ENCODE measurements at places on chromosomes 7 and 10.

- DNase-seq, result no peak
These were observed 267.7 kb downstream of the MALRD1 start for GRCh38 chr10:19316204-19316870.

GRCh38 chr10:47257396-47258120 lies 42.4 kb upstream of the GDF10 start:
- DNase-seq, result no peak

DNA sequence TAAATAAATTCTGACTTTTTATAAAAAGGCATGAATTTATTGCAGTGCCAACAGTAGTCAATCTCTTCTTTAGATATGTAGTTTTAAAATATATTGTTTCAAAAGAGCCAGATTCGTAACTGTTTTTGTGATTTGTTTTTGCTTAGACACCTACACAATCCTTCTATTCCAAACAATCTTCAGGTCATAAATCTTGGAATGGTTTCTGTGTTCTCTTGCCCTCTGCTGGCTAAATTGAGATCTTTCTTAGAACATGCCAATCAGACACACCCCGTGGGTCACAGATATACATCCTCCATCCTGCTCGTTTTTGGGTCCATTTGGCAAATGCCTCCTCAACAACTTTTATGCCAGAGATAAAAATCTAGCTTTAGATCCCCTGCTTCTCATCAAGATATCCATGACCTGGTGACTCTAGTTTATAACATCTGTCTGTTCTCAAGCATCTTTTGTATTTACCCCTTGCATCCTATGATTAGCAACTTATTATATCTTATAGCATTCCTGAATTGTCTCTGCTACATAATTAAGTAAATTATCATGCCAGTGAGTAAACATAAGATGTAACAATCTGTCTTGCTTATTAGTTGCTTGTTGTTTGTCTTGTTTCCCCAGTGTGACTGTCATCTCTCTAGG lies 35.3 kb upstream of the IFRD1 start:
- DNase-seq, result no peak

DNA sequence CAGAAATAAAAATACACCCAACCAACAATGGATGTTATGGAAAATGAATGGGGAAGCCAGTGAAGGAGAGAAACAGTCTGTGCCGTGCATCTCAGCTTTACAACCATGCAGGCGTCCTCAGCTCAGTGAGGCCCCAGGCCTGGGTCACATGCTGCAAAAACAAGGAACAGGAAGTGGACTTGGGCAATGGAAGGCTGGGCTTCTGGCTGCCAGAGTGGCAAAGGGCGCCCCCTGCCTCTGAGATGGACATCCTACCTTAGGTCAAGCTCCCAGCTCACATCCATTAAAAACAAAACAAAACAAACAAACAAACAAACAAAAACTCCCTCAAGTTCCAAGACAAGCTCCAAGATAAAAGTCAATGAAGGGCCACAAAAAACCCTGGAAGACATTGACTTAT lies 54.7 kb upstream of the AFAP1L2 start:
- DNase-seq, result peak; percentile 18

- DNase-seq, result no peak
These were observed 2.2 kb downstream of the EMX2 start for GRCh38 chr10:117544711-117545140.

DNA sequence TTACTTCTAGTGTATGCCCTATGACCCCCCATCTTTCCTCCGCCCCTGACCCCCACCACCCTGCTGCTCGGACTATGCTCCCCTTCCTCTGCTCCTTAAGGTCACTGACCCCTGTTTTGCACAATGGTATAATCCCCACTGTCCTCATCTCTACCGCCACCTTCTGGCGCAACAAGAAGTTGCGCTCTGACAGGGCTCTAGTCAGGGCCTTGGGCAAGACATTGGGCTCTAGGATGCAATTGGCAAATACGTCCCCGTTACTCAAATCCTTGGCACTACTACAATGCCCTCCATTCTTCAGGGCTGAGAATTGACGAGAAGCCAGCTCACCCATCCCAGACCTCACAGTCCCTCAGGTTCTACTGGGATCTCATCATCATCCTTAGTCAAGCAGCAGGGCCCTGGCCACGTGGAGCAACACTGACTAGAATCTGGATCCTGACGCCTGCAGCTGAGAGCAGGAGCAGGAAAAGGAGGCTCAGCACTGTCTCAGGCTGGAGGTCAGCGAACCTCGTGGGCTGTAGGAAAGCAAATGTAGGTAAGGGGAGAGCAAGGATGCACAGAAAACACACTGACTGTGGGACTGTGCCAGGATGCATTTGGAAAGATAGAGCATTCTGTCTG lies 10.6 kb downstream of the LRIT2 start:
- peak; percentile 24 for DNase-seq

- DNase-seq, result no peak
These were observed 87.1 kb upstream of the PDLIM1 start for GRCh38 chr10:95377950-95378349.

GRCh38 chr10:4678023-4678950 lies 147.7 kb upstream of the AKR1E2 start:
- DNase-seq, result no peak

GRCh38 chr10:95821720-95822119 lies 65.8 kb downstream of the ENTPD1 start:
- no peak for DNase-seq

- no peak for DNase-seq
These were observed 327.5 kb upstream of the PLXDC2 start for GRCh38 chr10:19488592-19489280.

DNA sequence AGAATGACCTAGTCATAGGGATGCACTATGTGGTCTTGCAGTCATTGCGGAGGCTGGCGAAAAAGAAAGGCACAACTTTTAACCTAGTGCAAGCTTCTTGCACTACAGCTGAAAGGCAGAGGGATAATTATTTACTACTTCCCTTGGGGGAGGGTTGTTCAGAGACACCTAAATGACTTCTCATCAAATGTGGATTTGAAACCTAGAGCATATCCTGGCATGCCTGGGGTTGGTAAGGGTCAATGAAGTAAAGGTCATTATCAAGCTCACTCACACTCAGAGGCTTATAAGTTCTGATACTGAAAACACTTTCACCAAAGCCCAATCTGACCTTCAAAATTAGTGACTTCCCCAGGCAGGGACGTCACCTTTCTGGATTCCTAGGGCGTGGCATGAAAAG lies 108.9 kb upstream of the AMPH start:
- DNase-seq, result no peak

- no peak for DNase-seq
These were observed 108.9 kb downstream of the UPF2 start for GRCh38 chr10:11933577-11934223.

DNA sequence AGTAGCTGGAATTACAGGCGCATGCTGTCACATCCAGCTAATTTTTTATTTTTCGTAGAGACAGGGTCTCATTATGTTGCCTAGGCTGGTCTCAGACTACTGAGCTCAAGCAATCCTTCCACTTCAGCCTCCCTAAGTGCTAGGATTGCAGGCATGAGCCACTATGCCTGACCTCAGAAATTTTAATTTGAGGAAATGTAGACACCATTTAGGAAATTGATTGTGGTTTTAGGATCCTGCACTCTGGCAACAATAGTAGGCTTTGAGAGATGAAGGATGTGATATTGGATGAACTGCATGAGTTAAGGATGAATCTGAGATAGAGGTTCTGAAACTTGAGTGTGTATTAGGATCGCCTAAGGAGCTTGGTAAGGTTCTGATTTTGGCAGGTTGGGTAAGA lies 66.5 kb downstream of the PPP1R9A start:
- no peak for DNase-seq

DNA sequence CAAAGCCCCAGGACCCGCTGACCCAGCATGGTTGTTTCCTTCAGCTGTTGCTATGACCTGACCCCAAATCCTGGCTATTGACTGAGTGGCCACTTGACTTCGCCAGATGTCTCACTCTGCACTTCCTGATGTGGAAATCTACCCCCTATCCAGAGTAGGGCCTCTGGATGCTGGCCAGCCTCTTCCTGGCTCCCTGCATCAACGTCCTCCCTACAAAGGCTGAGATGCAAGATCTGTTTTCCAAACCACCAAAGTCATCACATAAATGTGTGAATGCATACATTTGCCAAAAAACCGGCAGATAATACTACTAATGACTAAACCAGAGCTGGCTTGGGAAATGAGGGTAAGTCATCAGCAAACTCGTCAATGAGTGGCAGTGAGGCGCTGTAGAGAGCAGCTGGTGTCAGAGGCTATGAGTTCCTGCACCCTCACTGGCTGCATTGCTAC lies 70.4 kb downstream of the PYROXD2 start:
- no peak for DNase-seq

DNA sequence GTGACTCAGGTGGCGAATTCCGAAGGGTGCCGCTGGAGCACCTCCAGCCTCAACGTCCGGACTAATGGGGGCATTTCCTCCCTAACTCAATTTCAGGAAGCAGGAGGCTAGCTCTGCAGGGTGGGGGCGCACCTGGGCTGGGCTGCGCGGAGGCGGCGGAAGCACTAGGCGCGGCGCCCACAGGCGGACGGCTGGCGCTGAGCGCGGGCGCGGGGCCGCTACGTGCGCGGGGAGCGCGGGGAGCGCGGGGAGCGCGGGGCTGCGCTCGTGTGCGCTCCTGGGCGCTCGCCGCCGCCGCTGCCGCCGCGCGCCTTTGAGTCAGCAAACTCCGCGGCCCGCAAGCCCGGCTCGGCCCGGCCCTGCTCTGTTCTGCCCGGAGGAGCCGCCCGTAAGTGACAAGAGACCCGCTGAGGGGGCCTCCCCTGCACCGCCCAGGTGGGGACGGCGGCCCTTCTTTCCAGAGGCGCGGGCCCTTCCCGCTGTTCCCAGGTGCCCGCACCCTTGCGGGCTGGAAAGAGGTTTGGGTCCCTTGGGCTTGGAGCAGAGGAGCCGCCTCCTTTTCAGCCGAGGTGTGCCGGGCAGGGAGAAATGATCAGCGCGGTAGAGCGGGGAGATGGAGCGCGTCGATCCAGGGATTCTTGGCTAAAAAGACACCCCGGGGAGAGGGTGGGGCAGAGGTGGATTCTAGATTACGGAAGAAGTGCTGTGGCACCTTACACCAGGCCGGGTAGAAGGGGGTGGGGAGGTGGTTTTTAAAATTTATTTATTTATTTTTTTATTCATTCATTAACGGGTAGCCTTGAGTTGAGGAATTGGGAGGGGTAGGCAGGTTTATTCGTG lies at the start of gene SNX10:
SNX10 (plus strand) TSS at position 164 of the 840 bp plus-strand sequence. CDS start 54,581 bp downstream, outside the sequence.
- peak; percentile 63 for DNase-seq

DNA sequence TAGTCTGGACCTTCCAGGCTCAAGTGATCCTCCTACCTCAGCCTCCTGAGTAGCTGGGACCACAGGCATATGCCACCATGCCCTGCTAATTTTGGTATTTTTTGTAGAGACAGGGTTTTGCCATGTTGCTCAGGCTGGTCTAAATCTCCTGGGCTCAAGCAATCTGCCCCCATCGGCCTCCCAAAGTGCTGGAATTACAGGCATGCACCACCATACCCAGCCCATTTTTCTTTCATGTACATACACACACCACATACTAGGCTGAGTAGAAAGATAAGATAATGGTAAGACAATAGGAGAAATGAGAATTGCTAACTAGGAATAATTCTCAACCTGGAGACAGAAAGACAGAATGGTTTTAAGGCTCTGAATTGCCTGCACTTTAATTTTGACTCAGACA lies 83.8 kb downstream of the CPEB3 start:
- DNase-seq, result no peak

- no peak for DNase-seq
These were observed 47.4 kb downstream of the PRPF18 start for GRCh38 chr10:13634207-13634606.

GRCh38 chr10:97936126-97936525 lies 86.5 kb downstream of the GOLGA7B start:
- no peak for DNase-seq

GRCh38 chr7:103719070-103719469 lies 270.4 kb downstream of the RELN start:
- DNase-seq, result no peak

- no peak for DNase-seq
These were observed 28.4 kb upstream of the RAPGEF5 start for GRCh38 chr7:22385326-22385725.

GRCh38 chr7:134763960-134764359 lies 15.5 kb upstream of the CALD1 start:
- DNase-seq, result no peak

- peak; percentile 17 for DNase-seq
These were observed 24.8 kb upstream of the EIF5AL1 start for GRCh38 chr10:79487296-79488194.

- DNase-seq, result no peak
These were observed 401.6 kb downstream of the KCNMA1 start for GRCh38 chr10:77236029-77236428.

GRCh38 chr7:24704311-24704710 lies 53.0 kb downstream of the GSDME start:
- no peak for DNase-seq

DNA sequence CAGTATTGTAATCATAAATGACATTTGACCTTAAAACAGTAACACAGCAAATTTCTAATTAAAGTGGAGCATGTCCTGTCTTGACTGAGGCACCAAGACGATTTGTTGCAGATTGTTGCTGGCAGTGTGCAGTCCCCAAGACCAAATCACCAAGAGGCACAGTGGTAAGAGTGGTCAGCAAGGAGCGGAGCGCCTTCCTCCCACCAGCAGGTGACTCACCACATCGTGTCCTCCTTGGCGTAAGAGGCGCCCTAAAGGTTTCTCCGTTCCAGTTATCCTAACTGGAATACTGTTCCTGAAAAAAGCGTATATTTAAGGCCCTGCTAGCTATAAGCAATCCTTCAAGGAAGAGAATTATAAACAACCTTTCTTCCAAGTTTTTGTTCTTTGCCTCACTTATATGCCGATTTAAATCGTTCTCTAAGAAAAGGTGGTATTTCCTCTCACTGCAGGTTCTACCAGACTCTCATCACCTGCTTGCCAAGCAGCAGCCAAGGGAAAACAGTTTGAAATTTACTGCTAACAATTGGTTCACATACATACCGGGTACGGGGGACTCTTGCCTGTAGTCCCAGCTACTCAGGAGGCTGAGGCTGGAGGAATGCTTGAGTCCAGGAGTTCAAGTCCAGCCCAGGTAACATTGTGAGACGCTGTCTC lies 10.7 kb upstream of the REPIN1 start:
- DNase-seq, result no peak

GRCh38 chr7:73909051-73909941 lies 48.3 kb downstream of the TMEM270 start:
- DNase-seq, result no peak

- no peak for DNase-seq
These were observed 542.3 kb upstream of the MBL2 start for GRCh38 chr10:53314876-53315275.

DNA sequence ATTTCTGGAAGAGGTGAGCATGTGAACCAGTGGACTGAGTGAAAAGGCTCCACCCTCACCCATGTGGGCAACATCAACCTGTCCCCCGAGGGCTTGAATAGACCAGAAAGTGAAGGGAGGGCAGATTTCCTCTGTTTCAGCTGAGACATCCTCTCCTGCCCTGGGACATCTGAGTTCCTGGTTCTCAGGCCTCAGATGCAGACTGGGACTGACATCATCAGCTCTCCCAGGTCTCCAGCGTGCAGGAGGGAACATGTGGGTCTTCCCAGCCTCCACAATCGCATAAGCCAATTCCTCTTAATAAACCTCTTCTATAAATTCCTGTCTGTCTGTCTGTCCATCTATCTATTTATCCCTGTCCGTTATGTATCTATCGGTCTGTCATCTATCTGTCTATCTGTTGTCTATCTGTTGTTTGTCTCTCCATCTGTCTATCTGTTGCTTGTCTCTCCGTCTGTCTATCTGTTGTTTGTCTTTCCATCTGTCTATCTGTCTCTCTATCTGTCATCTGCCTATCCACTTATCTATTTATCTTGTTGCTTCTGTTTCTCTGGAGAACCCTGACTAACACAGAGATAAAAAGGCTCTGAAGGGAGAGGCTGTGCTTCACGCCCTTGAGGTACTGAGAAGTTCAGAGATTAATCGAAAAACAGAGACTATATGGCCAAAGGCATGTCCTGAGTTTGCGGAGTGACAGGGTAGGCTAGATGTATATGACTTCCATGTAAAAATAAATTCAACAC lies 140.3 kb upstream of the PFKP start:
- no peak for DNase-seq

Measured in stimulated activated CD4-positive, alpha-beta T cell treated with anti-CD3 and anti-CD28 coated beads, Interleukin-1b, Interleukin-23, amount 100 ng/mL, for 48 hours (primary cell).